Kidney (tissue), 22 donors: ENCODE measurements at places on chromosomes 5 and 9. TPM values are rescaled to one million over a fixed set of nuclear protein-coding genes. Genes with fewer than 3 reads are reported as not detected.

GFPT2 gene
- 15.9 TPM for total RNA-seq

DDX4 gene
- total RNA-seq = not detected

AQP7 gene
- total RNA-seq = 11.9 TPM

GFI1B gene
- 0.28 TPM for total RNA-seq

CPLANE1 gene
- total RNA-seq = 23.3 TPM

FOXD4L4 gene
- 0.31 TPM for total RNA-seq

DNA sequence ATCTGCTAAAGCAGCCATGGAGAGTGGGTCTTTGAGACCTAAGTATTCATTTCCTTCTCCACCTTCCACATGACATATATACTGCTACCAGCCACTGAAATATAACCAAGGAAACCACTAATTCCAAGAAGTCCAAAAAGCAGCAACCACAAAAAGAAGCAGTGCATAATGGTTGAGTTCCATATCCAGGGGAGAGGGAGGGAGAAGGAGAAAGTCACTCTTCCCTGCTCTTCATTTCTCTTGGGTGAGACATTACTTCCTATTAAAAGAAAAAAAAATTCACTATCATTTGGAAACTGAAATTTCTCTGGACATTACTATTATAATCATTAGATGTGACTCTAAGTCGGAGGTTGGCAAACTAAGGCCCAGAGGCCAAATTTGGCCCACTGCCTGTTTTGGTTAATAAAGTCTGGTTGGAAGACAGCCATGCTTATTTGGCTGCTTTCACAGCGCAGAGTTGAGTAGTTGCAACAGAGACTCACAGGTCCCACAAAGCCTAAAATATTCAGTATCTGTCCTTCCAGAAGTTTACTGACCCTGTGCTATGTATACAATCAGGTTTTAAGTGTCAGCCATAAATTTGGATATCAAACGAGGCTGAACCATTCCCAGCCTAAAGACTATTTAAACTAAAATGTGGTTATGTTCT lies 168.6 kb downstream of the MPDZ start:
- H3K27ac ChIP-seq = no peak overlapping the region
- DNase-seq = no peak
- H3K4me3 ChIP-seq = no peak overlapping the region
- peaks cover 8% of the 10 kb centered on the region for H3K36me3 ChIP-seq
- no peaks in the 10 kb centered on the region for H3K27me3 ChIP-seq

DNA sequence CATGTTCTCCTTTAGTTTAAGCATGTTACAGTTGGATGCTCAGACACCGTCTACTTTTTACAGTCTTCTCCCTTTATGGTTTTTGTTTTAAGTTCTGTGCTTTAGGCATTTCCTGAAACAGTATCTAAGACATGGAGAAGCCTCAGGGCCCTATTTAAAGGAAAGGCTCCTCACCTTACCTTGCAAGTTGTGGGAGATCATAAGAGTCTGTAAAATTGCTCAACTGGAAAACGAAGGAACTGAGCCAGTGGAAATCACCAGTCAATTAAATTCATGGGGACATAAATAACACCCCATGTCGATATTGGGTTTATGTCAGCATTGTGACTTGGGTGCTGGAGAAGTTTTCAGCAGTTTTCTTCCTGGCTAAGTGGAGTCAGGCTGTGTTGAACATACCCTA lies 239.2 kb downstream of the KIF4B start:
- H3K36me3 ChIP-seq = no peaks in the 10 kb centered on the region
- no peaks in the 10 kb centered on the region for H3K4me1 ChIP-seq
- DNase-seq = no peak
- H3K27ac ChIP-seq = no peak overlapping the region
- H3K27me3 ChIP-seq = no peaks in the 10 kb centered on the region
- H3K4me3 ChIP-seq = no peak overlapping the region

DNA sequence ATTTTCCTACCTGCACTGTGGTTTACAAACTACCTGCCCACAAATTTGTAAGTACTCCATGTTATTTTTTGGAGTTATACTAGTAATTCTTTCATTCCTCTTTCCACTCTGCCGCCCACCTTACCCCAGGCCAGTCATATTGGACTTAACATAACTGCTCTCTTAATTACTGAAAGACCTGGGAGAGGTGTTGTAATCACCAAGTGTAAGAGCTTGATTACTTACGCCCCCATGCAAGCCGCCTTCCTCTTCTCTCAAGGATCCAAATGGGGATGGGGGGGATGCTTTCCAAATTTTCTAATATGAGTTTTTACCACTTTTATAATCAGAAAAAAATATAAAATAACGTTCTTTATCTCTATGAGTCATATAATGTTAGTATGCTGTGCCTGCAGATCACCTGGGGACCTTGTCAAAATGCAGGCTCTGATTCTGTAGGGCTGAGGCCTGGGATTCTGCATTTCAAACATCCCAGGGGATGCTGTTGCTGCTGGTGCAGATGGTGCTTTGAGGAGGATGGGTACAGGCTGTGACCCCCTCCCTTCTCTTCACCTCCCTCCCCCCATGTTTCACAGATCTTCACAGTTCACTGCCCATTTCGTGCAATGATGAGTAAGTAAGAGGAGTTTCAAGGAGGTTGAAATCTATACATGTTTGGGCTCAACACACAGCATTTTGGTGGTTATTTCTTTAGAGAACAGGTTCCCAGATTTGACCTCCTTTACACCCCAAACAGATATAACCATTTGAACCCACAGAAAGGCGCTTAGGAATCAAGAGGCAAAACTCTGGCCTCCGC lies 87.3 kb downstream of the SEC61B start:
- DNase-seq = no peak
- no peaks in the 10 kb centered on the region for H3K27me3 ChIP-seq
- no peaks in the 10 kb centered on the region for H3K4me1 ChIP-seq
- H3K36me3 ChIP-seq = no peaks in the 10 kb centered on the region
- no peak overlapping the region for H3K4me3 ChIP-seq

DNA sequence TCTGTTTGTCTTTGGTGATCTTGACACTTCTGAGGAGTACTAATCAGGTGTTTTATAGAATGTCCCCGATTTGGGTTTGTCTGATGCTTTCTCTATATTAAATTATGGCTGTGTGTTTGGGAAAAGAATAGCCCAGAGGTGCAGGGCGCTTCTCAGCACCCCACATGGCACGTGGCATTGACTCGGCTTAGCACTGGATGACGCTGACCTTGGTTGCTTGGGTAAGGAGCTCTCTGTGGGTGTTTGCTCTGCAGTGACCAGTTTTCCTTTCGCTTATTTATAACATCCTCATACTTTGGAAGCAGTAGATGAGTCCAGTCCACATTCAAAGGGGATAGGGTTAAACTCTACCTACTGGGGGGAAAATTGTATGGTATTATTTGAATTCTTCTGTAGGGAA lies 12.5 kb upstream of the FAM120AOS start:
- H3K27me3 ChIP-seq = no peaks in the 10 kb centered on the region
- DNase-seq = no peak
- H3K4me1 ChIP-seq = peaks cover 34% of the 10 kb centered on the region
- no peak overlapping the region for H3K4me3 ChIP-seq
- H3K36me3 ChIP-seq = no peaks in the 10 kb centered on the region

GRCh38 chr5:117333011-117333410 lies 758.4 kb upstream of the SEMA6A start:
- no peak overlapping the region for H3K27ac ChIP-seq
- H3K4me1 ChIP-seq = no peaks in the 10 kb centered on the region
- H3K27me3 ChIP-seq = no peaks in the 10 kb centered on the region
- H3K36me3 ChIP-seq = no peaks in the 10 kb centered on the region
- no peak for DNase-seq
- H3K4me3 ChIP-seq = no peak overlapping the region

DNA sequence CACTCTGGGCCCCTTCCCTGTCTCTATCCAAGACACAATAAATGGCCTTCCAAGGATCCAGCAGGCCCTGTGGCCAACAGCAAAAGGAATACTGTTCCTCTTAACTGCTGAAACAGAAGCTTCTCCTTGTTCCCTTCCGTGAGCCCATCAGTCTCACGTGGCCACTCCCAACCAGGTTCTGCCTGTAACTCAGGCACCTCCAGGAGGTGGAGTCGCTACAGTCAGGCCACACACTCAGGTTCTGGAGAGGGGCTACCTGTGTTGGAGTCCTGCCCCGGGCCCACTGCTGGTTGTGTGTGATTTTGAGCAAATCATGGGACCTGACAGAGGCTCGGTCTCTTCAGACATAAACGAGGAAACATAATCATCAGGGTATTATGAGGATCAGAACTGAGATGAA lies 10.3 kb downstream of the FAT2 start:
- no peak overlapping the region for H3K27ac ChIP-seq
- H3K4me1 ChIP-seq = no peaks in the 10 kb centered on the region
- H3K4me3 ChIP-seq = no peak overlapping the region
- H3K36me3 ChIP-seq = no peaks in the 10 kb centered on the region
- DNase-seq = no peak
- H3K27me3 ChIP-seq = no peaks in the 10 kb centered on the region

DNA sequence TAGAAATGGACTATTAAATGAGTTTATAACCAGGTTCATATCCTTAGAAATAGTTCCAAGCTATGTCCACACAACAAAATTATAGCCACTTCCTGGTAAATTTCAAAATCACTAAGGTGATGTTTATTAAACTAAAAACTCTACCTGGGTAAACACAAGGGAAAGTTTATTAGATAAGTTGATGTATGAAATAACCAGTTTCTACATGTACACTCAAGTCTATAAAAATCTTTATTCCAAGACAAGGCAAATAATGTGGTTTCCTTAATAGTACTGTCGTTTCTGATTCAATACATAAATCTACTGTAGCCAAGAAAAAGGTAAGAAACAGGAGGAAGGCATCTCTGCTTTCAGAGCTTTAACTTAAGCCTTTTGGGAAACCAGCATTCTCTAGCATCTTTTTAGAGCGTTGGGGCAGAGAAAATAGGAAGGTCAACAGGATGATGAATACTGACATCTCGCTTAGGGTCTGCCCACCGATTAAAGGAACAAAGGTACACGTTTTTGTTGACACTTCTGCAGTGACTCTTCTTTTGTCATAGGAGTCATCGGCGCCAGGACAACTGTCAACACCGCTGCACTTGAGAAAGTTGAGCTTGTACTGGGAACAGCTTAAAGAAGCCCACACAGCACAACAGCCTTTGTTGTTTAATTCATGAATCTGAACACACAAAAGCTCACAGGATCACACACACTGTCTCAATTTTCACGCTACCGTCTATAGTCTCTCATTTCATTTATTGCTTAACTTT lies 513.6 kb downstream of the SLCO4C1 start:
- no peaks in the 10 kb centered on the region for H3K4me1 ChIP-seq
- no peaks in the 10 kb centered on the region for H3K36me3 ChIP-seq
- H3K27ac ChIP-seq = no peak overlapping the region
- peak; percentile 4 for DNase-seq
- no peak overlapping the region for H3K4me3 ChIP-seq

DNA sequence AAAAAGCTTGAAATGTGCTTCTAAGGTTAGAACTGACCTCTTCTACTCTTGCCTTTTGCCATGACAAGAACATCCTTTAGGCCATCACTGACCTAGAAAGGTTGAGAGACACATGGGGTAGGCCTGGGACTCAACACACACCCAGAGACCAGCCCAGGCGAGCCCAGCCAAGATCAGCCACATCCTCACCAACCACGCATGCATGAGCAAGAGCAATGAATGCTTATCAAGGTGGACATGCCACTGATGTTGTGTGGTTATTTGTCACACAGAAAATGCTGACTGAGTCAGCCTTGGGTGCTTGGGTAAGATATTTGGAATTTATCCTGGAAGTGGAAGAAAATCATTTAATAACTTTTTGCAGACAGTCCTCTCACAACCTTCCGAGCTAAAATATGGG lies 39.4 kb downstream of the SMIM23 start:
- H3K4me3 ChIP-seq = no peak overlapping the region
- no peak for DNase-seq
- H3K27me3 ChIP-seq = no peaks in the 10 kb centered on the region
- H3K36me3 ChIP-seq = no peaks in the 10 kb centered on the region
- no peak overlapping the region for H3K27ac ChIP-seq
- H3K4me1 ChIP-seq = no peaks in the 10 kb centered on the region

DNA sequence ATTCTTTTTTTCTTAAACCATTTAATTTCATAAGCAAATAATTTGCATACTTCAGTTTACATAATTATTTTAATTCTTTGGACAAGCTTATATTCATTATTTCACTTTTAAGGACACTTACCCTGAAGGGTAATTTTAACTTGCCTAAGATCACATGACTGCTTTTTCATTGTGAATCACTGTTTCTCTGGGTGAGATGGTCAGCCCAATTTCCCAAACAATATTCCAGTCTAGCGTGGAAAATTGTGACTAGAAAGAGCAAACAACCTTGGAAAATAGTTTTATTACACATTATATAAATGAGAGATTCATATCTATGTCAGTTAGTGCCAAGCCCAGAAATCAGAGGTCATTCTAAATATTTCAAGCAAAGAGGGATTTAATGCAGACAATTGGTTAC lies 21.4 kb upstream of the JAKMIP2 start:
- H3K36me3 ChIP-seq = no peaks in the 10 kb centered on the region
- no peak for DNase-seq
- H3K27ac ChIP-seq = no peak overlapping the region
- no peaks in the 10 kb centered on the region for H3K4me1 ChIP-seq

- H3K27ac ChIP-seq = no peak overlapping the region
- H3K36me3 ChIP-seq = no peaks in the 10 kb centered on the region
- DNase-seq = peak; percentile 89
- H3K4me3 ChIP-seq = no peak overlapping the region
- H3K27me3 ChIP-seq = peaks cover 5% of the 10 kb centered on the region
These were observed 659.4 kb upstream of the ADAMTS16 start for GRCh38 chr5:4480528-4481349.
